EH (cell line): ENCODE measurements at places on chromosomes 5 and 9.

- no peak for DNase-seq
Measured at GRCh38 chr9:131833906-131834305, 94.0 kb upstream of the RAPGEF1 start.

GRCh38 chr5:68093455-68094159, 121.9 kb upstream of the PIK3R1 start:
- no peak for DNase-seq

DNA sequence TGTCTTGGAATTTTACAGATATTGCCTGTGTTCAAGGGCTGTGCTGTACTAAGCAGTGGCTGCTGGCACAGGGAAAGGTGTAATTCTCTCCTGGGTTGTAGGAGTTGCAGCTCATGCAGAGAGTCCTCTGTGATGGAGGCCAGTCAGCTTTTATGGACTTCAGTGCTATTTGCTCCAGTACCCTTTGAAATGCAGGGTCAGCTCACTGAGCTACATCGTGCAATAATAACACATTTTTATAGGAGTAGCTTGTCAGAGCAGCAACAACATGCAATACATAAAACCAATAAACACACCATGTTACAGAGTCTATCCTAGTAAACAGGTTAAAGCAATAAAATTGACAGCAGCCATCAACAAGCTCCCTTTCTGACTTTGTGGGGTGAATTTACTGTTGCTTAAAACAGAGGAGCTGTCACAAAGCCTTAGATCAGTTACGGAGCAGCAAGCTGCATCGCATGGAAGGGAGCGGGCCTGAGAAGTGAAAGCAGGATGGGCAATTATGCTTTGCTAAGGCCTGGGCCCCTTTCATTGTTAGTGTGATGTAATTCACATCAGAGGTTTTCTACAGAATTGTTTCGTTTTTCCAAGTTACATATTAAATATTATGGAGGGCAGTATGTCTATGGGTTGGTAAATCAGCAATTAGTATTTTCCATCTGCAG, 16.8 kb downstream of the CD180 start:
- DNase-seq, result no peak

DNA sequence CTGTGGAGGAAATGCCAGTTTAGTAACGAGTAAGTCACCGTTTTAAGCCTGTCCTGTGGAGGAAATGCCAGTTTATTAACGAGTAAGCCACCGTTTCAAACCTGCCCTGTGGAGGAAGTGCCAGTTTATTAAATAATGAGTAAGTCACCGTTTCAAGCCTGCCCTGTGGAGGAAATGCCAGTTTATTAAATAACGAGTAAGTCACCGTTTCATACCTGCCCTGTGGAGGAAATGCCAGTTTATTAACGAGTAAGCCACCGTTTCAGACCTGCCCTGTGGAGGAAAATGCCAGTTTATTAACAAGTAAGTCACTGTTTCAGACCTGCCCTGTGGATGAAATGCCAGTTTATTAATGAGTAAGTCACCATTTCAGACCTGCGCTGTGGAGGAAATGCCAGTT, 18.9 kb upstream of the PDCD6 start:
- DNase-seq, result no peak

DNA sequence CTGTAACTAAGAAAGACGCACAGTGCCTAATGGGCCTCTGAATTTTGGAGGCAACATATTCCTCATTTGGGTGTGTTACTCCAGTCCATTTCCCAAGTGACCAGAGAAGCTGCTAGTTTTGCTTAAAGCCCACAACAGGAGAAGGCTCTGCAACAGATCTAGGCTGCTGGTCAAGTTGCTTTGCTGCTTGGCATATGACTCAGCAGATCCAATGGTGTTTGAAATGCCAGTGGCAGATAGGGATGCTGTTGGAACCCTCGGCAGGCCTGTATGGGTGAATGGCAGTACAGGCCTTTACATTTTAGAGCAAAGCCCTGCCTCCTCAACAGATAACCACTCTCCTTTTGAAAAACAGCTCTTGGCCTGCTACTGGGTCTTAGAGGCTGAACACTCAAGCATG, 36.2 kb upstream of the ROR2 start:
- peak; percentile 15 for DNase-seq

DNA sequence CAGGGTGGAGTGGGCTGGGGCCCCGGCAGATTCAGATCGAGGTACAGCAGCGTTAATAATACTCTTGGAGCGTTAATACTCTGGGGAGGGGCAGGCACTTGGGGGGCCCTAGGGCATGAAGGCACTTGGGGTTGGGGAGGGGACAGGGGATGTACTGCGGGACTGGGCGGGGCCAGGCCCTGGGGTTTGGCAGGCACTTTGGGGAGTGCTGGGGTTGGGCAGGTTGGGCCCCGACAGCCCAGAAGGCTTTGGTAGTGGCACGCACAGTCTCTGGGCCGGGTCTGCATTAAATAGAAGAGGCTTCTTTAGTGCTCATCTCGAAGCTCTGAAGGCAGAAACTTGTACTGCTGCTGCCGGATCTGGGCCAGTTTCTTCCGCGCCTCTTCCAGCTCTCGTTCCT, 7.8 kb upstream of the TPM2 start:
- no peak for DNase-seq

GRCh38 chr5:139435676-139436075, 3.6 kb downstream of the DNAJC18 start:
- no peak for DNase-seq

GRCh38 chr9:134101623-134102149, 33.9 kb upstream of the BRD3 start:
- DNase-seq, result no peak

GRCh38 chr5:151281001-151281639, 22.4 kb downstream of the SLC36A3 start:
- no peak for DNase-seq

- no peak for DNase-seq
Measured at GRCh38 chr5:1875843-1876659, 6.7 kb downstream of the IRX4 start.
